ENCODE measurements at places on chromosomes 2 and 18. TPM values are rescaled to one million over a fixed set of nuclear protein-coding genes. Genes with fewer than 3 reads are reported as not detected.

Gene TCF7L1
- total RNA-seq: 12.1 TPM

Gene ARHGAP15
- total RNA-seq: not detected

Gene DRC1
- not detected for total RNA-seq

Gene FMNL2
- 53.6 TPM for total RNA-seq

Gene IWS1
- 62.4 TPM for total RNA-seq

Gene RGPD4
- total RNA-seq: not detected

Gene CCDC74A
- total RNA-seq: 5.6 TPM

Gene GCFC2
- 36.7 TPM for total RNA-seq

Gene IL1RN
- total RNA-seq: not detected

Gene UGT1A9
- total RNA-seq: not detected

Gene PER2
- 2.8 TPM for total RNA-seq

Gene SCYGR4
- total RNA-seq: not detected

Gene C2orf15
- not detected for total RNA-seq

Gene GKN2
- not detected for total RNA-seq

Gene MAP3K19
- total RNA-seq: not detected

Gene FIGLA
- total RNA-seq: not detected

Gene CCDC85A
- total RNA-seq: 15.4 TPM

Gene EFR3B
- total RNA-seq: 0.22 TPM

Gene NYAP2
- total RNA-seq: not detected

Gene GPR35
- 0.13 TPM for total RNA-seq

Gene BIN1
- 40.9 TPM for total RNA-seq

Gene NMUR1
- total RNA-seq: not detected

Gene REG1B
- not detected for total RNA-seq

Gene CHRNA1
- total RNA-seq: 0.07 TPM

Gene PPP1CB
- total RNA-seq: 247 TPM

Gene ANKRD30BL
- not detected for total RNA-seq

Gene RRM2
- total RNA-seq: 123 TPM

Gene SH3RF3
- 7.3 TPM for total RNA-seq

Gene KDSR
- total RNA-seq: 41.4 TPM

Gene ZBTB7C
- total RNA-seq: under 0.01 TPM

Gene FHL2
- 110 TPM for total RNA-seq

Gene NEU2
- not detected for total RNA-seq

Gene SNED1
- 23.1 TPM for total RNA-seq

Gene ZSWIM2
- not detected for total RNA-seq

Gene DPP10
- total RNA-seq: not detected

Gene R3HDM1
- total RNA-seq: 25.0 TPM

Gene GLI2
- 0.13 TPM for total RNA-seq

Gene PSD4
- total RNA-seq: 0.27 TPM

Gene TGFA
- total RNA-seq: 0.66 TPM

Gene KDM3A
- 40.3 TPM for total RNA-seq

Gene CCDC88A
- 111 TPM for total RNA-seq

Gene RESP18
- total RNA-seq: not detected

Gene POTEJ
- not detected for total RNA-seq

Gene PLB1
- total RNA-seq: 0.53 TPM

Gene SERPINB11
- total RNA-seq: not detected

Gene ATP8B1
- 95.1 TPM for total RNA-seq
